ENCODE measurements at places on chromosomes 7 and 10.

GRCh38 chr10:113000442-113000841, 50.4 kb downstream of the TCF7L2 start:
- no peak for DNase-seq

- no peak for DNase-seq
Observed at GRCh38 chr10:74202356-74202755, 51.3 kb downstream of the ADK start.

DNA sequence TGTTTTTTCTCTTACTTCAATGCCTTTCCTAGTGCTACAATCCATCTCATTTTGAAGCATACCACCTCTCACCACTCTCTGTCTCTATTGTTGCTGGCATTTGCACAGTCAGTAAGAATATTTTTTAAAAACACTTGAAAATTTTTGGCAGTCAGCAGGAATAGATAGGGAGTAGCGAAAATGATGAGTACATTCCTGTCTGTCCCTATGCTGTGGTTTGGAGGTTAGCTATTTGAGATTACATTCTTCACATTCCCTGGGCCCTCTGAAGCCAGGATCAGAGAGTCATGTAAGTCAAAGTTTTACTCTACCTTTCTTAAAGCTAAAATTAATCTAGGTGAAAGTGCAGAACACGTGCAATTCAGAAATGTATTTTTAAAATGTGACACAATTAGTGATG, 53.0 kb upstream of the MAGI2 start:
- DNase-seq, result no peak

GRCh38 chr10:34570887-34571286, 244.2 kb downstream of the PARD3 start:
- no peak for DNase-seq

DNA sequence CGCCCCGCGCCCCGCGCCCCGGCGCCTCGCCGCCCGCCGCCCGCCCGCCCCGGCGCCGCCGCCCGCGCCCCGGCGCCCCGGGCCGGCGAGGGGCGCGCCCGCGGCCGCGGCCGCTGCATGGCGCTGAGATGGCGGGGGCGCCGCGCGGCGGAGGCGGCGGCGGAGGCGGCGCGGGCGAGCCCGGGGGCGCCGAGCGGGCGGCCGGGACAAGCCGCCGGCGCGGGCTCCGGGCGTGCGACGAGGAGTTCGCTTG, 174 bp downstream of the ADCY1 start:
- no peak for DNase-seq

- DNase-seq, result no peak
Observed at GRCh38 chr10:110304394-110304779, 333 bp downstream of the SMNDC1 start.

DNA sequence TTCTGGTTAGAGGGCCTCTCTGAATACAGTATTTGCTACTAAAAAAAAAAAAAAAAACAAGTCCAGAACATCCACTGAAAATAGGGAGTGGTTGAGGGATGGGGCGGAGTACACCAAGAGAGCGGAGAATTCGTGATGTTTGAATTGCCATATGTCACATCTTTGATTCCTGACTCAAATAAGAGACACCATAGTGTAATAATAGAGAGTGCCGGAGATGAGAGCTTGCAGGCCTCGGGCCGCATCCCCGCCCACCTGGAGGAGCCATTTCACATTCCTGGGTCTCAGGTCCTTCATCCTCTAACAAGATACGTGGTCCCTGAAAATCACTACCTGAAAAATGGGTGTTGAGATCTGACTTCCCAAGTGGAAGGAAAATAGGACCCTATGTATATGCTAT, 46.8 kb downstream of the KIAA1549 start:
- DNase-seq, result no peak

GRCh38 chr10:4129866-4130477, 345.0 kb upstream of the KLF6 start:
- DNase-seq, result no peak

DNA sequence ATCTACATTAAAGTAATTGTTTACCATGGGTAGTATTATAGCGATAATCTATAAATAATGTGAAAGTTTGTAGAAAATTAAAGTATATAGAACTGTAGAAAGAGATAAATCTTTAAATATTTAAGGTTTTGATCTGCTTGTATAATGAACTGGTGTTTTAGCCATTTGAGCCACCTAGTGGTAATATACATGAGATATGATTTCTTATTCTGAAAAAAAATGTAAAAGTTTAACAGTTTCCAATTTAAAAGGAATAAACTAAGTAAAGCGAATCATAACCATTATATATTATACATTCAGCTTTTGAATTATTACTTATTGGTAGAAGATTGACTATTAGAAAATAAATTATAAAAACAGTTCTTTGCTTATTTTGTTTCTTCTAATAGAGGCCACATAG, 91.2 kb downstream of the OTUD1 start:
- no peak for DNase-seq

DNA sequence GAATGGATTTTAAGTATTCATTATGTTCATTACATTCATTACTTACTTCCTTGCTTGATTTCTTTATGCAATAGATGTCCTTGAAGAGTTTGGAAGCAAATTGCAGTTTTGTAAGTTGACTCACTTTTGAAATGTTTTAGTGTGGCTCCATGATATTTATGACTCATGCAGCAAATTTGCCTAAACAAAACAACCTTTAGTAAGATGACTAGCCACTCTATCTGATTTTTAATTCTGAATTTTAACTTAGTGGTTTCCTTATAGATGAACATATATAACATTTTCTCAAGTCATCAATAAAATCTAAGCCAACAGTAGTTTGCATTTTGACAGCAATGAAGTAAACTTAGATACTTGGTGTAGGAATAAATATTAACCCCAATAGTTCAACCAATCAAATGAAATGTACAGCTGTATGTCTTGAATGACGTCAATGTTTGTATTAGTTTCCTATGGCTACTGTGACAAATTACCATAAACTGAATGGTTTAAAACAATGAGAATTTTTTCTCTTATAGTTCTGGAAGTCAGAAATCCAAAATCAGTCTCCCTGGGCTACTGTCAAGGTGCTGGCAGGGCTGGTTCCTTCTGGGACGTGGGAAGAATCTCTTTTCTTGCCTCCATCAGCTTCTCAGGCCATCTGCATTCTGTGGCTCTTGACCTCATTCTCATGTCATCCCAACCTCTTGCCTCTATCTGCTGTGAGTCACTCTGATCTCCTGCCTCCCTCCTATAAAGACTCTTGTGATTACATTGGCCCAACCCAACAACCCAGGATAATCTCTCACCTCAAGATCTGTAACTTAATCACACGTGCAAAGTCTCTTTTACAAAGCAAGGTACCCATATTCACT, 73.4 kb downstream of the AHR start:
- DNase-seq, result no peak

DNA sequence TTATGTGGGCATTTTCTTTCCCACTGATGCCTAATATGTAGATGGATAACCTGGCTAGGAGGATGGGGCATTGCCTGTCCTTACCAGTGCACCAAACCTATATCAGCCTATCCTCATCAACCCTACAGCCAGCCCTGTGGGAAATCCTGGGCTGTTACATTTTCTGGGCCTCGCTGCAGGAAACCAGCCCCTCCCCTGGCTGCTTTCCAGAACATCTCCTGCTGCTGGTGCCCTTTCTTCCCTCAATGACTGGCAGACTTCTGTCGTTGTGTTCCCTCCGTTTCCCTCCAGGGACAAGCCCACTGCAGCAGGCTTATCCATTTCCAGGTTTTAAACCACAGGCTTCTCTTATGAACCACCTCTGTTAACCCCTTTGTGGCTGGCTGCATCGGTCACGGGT, 486.1 kb upstream of the COBL start:
- DNase-seq, result no peak

DNA sequence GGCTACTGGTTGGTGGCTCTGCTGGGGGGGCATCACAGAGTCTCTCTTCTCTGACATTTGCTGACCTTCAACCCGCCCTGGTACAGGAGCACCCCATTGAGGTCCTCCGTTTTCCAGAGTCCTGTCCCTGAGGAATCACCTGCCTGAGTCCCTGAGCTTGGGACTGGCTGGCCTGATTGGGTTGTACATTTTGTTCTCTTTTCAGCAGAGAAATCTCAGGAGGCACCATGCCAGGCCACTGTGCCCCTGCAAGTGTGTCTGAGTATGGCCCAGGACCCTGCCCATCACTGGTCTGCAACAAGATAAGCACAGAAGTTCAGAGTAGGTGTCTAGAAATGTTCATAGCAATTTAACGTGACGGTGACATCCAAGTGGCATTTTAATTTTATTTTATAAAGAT, 131.2 kb downstream of the CUX1 start:
- DNase-seq, result no peak

GRCh38 chr10:120574981-120575380, 118.0 kb downstream of the PLPP4 start:
- DNase-seq, result no peak

- DNase-seq, result no peak
Observed at GRCh38 chr10:30645340-30645827, 15.8 kb upstream of the LYZL2 start.

GRCh38 chr10:76700241-76700640, 937.4 kb downstream of the KCNMA1 start:
- DNase-seq, result no peak

DNA sequence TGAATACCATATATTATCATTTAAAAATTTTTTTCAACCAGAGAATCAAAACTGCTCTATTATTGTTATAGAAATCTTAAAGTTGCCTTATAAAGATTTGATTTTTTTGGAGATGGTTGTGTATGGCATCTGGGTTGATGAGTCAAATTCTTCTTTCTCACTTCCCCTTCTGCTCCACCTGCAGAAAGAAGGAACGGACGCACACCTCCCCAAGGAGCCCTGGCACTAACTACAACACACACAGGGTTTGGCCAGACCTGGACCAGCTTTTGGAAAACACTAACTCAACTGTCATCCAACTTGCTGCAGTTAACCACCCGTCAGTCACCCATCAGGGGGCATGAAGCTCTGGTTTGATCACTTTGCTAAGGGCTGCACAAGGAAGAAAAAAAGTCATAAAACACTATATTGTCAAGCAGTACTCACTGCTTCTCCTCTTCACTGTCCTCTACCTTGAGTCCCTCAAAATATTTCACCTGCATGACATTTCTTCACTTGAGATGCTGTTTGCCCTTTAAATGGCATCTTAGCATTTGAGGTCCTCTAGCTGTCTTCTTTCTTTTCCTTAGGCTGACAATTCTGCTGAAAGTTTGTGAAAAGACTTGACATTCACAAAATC, 266.7 kb upstream of the PHF14 start:
- DNase-seq, result no peak

- DNase-seq, result no peak
Observed at GRCh38 chr10:49164559-49165188, 23.5 kb downstream of the TMEM273 start.

GRCh38 chr7:50480797-50481196, 30.6 kb upstream of the FIGNL1 start:
- DNase-seq, result no peak

DNA sequence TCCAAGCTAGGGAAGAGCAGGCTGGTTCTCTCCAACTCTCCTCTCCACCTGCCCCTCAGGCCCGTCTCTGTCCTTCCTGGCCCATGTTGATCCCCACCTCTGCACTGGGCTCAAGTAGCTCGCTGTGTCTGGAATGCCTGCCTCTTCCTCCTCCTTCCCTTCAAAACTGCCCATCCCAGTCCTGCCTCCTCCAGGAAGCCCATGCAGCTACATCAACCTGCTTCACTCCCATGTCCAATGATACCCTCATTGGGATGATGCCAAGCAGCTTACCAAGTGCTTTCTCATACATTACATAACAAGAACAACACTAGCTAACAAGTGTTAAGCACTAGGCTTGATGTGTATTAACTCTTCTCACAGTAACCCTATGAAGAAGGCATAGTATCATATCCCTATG, 8.2 kb downstream of the ASB10 start:
- no peak for DNase-seq
